ENCODE measurements at places on chromosomes 11 and 22.

DNA sequence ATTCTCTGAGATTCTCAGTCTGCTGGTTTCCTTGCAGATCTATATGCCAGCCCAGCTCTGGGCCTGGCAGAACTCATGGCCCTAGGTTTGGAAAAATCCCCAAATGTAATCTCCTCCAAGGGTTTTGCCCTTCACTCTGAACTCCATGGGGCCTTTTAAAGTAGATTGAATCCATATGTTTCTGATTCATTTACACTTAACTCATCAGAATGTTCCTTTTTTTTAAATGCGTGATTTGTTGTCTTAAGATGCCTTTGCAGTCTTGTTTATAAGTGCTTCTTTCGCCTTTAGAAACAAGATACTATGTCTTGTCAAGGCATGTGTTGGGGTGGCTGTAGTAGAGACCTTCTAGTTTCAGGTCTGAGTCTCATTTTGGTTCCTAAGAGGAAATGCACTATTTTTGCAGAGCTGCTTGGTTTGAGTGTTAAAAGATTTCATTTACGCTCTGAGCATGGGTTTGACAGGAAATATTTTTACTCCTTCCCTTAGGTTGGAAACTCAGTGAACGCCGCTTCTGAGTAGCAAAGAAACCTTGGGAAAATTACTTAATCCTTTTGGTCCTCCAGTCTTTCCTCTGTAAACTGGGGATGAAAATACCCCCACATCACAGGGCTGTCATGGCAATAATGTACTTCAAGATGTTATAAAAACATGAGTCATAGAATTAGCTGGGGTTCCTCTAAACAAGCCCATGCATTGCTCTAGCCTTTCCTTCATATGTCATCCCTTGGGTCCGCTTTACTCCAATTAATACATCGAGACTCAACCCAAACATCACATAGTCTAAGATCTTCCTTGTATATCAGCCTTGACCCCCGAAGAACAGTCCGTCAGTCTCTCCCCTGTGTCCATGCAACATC is 83.5 kb downstream of the SNX19 start:
- DNase-seq, result no peak

- no peak for DNase-seq
Measured at GRCh38 chr11:17343907-17344306, 7.7 kb upstream of the NCR3LG1 start.

DNA sequence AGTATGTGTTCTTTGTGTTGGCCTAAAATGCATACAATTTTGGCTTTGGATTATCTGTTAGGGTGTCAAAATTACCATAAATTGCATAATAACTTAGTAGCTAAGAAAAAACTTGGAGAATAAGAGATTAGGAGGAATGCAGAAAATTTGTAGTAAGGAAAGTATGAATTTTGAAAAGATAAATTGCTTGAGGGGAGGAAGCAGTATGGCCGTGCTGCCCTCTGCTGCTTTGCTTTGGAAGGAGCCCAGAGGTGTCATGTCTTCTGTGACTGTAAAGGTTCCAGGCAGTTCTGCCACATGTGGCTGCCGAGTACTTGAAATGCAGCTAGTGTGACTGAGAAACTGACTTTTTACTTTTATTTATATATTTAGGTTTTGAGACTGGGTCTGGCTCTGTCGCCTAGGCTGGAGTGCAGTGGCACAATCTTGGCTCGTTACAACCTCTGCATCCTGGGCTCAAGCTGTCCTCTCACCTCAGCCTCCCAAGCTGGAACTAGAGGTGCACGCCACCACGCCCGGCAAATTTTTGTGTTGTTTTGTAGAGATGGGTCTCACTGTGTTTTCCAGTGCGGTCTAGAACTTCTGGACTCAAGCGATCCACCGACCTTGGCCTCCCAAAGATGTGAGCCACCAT is 1.8 kb downstream of the ADSL start:
- no peak for DNase-seq

GRCh38 chr11:13119941-13120520 is 110.9 kb downstream of the RASSF10 start:
- DNase-seq, result no peak

GRCh38 chr11:100269516-100269915 is 417.6 kb upstream of the ARHGAP42 start:
- no peak for DNase-seq
